ENCODE measurements at places on chromosomes 13 and 19. TPM values are rescaled to one million over a fixed set of nuclear protein-coding genes. Genes with fewer than 3 reads are reported as not detected.

Gene F2RL3
- 14.0 TPM for total RNA-seq

Gene LILRA6
- total RNA-seq = not detected

Gene CERS4
- 23.3 TPM for total RNA-seq

Gene PNMA8C
- not detected for total RNA-seq

Gene ZNF132
- total RNA-seq = 7.6 TPM

Data from dermis blood vessel endothelial cell (primary cell).